ENCODE measurements at places on chromosomes 11 and 22. TPM values are rescaled to one million over a fixed set of nuclear protein-coding genes. Genes with fewer than 3 reads are reported as not detected.

DNA sequence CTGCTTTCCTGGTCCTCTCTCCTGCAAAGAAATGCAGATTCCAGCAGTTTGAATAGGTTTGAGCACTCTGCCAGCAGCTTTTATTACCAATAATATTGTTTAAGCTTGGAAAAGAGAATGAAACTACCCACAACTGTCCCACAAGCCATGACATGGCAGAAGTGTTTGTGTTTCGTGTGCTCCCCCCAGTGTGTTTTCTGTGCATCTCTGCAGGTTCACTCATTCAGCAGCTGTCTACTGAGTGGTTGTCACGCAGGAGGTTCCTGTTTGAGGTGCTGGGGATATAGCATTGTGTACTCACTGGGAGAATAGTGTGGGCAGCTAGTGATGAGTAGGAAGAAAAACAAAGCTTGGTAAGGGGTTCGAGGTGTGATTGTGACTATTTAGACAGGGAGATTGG, 55.3 kb upstream of the SUSD2 start:
- no peak for DNase-seq

The CNTF gene
- not detected for total RNA-seq

The MB gene
- not detected for total RNA-seq

DNA sequence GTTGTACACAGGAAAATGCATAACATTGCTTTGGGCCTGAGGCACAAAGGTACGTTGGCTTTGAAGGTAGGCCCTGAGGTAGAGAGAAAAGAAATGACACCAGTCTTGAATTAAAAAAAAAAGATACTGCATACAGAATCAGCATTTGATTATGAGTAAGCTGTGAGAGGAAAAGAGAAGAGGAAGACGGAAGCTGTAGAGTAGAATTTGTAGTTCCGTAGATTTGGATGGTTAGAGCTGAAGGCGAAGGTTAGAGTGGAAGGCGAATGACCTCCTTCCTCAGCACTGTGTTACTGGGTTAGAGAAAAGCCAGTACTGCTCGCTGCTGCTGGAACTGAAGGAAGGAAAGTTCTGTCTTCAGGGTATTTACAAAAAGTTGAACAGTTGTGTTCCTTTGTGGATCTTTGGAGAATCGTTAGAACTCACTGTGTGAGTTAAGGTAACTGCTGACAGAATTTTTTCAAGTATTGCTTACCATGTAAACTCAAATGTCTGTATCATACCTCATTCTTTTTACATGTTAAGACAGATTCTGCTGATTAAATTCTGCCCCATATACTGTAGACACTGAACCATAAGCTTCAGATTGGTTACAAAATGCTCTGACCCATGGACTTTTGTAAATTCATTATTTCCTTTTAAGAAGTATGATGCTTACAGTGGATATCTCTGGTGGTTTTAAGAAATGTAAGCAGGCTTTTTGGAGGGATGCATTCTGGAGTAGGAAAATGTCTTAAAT, 50.2 kb downstream of the MCAM start:
- DNase-seq: no peak

The VSIG2 gene
- 419 TPM for total RNA-seq

DNA sequence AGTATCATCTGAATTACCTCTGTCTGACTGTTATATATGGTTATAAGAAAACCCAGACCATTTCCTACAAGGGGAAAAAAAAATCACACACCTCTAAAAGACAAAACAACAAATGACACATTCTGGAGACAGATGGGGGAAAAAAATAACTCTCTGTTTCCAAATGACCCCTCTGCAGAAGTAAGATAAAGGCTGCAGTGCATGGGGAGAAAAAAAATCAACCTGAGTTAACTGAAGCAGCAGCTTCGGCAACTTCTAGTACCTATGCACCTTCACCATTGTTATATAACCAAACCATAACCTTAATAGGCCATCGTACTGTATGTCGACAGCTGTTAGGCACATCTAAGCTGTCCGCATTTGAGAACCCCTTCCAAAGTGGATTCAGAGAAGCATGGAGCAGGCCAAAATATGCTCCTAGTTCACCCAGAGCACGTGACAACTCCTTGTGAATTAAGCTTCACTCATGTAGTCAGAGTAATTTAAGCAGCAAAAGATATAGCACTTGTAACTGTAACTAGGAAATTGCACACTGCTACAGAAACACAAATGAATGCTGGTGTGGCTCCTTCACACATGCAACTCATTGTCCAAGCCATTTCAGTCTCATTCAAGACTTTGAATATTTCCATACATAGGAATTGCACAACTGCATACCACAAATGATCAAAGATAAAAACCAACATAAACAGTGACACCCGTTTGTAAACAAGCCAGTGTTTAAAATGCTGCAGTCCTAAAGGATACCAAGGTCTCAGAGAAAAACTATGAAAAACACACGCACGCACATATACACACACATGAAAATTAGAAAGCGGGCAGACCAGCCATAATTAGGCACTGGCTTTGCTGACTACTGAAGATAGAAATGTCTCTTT, 2.7 kb downstream of the SIK3 start:
- peak; percentile 43 for DNase-seq

- peak; percentile 5 for DNase-seq
Measured at GRCh38 chr22:44663256-44663999, 38.6 kb upstream of the PRR5 start.

DNA sequence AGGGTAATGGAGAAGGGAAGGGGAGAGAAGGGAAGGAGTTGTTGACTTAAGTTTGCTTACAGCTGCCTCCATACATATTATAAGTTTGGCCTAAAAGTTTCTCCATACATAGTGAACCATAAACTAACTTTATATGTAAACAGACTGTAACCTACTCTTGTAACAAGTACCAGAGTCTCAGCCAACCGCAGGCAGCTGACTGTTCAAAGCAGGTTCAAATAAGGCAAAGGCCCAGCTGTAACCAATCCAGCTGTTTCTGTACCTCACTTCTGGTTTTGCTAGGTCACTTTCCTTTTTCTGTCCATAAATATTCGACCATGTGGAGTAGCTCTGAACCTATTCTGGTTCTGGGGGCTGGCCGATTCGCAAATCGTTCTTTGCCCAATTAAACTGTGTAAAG, 591.2 kb downstream of the INSC start:
- DNase-seq: no peak

- no peak for DNase-seq
Measured at GRCh38 chr11:33656768-33657167, 43.9 kb downstream of the C11orf91 start.

The OR51B5 gene
- 0.92 TPM for total RNA-seq

The NCF4 gene
- 32.1 TPM for total RNA-seq

The GPR83 gene
- under 0.01 TPM for total RNA-seq

The CARD10 gene
- 7.1 TPM for total RNA-seq

DNA sequence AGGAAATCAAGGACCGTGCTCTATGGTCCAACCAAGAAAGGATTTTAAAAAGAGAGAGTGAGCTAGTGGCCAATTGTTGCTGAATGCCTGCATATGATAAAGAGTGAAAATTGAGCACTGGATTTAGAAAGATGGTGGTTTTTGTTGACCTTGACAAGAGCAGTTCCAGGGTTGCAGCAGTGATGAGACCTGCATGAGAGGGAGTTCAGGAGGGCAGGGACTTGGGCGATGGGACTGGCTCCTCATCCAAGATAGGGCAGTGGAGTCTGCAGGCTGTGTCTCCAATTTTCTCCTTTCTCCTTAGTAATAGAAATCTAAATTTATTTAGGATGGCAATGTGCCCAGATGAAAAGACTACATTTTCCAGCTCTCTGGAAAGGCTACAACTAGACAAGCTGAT, 94.0 kb upstream of the B3GAT1 start:
- DNase-seq: no peak

- peak; percentile 89 for DNase-seq
Measured at GRCh38 chr11:19557720-19558140, 154.9 kb upstream of the NAV2 start.

DNA sequence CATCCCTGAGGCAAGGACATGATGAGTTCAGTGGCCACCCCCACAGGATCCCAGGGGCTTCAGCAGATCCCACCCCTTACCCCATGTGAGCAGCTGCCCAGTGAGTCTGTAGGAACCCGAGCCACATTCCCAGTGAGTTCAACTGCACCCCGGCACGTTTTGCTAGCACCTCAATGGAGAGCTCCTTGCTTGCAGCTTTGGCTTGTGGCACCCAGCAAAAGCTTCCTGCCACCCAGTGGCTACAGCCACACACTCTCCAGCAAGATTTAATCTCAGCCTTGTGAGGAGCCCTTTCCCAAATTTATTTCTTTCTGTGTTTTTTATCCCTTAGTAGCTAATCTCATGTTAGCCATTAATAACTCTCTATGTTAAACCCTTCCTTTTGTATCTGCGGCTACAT, 4.0 kb downstream of the SAA1 start:
- no peak for DNase-seq

GRCh38 chr22:45828841-45829240, 148.1 kb downstream of the WNT7B start:
- DNase-seq: no peak

DNA sequence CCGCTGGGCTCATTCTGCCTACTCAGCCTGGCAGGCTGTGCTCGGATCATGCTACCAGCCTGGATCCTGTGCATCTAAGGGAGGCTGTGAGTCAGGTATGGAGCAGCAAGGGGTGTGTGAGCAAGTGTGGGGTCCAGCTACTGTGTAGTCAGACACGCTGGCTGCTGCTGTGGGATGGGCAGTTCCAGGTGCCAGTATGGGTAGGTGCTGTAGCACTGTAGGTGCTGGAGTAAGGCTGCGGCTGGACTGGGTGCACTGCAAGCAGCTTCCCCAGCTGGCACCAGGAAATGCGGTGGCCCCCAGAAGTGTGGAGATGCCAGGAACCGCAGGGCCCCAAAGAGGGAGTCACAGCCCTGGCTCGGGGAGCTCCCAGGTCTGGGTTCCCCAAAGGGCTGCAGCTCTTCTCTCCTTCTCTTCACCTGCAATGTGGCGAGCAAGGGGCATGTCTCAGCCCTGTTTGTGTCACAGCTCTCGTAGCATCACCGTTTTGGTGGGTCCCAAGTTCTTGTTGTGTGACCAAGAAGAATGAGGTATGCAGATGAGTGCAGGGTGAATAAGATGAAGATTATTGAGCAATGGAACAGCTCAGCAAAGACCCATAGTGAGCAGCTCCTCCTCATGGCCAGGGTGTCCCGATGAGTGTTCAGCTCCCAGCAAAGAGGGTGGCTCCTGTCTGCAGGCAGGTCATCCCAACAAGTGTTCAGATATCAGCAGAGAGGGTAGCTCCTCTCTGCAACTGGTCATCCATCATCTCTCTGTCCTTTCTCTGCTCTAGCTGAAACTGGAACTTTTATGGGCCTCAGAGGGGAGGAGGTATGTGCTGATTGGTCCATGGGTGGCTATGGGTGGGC, 462.9 kb downstream of the TBC1D22A start:
- no peak for DNase-seq

The NRXN2 gene
- not detected for total RNA-seq

GRCh38 chr11:13440100-13440855, 22.7 kb downstream of the BTBD10 start:
- DNase-seq: no peak

The LUZP2 gene
- 6.8 TPM for total RNA-seq

- no peak for DNase-seq
Measured at GRCh38 chr11:120144501-120144900, 6.6 kb upstream of the TRIM29 start.

The MAML2 gene
- total RNA-seq: 7.8 TPM

- DNase-seq: peak; percentile 78
Measured at GRCh38 chr11:130442737-130443136, 5.7 kb upstream of the ADAMTS15 start.

DNA sequence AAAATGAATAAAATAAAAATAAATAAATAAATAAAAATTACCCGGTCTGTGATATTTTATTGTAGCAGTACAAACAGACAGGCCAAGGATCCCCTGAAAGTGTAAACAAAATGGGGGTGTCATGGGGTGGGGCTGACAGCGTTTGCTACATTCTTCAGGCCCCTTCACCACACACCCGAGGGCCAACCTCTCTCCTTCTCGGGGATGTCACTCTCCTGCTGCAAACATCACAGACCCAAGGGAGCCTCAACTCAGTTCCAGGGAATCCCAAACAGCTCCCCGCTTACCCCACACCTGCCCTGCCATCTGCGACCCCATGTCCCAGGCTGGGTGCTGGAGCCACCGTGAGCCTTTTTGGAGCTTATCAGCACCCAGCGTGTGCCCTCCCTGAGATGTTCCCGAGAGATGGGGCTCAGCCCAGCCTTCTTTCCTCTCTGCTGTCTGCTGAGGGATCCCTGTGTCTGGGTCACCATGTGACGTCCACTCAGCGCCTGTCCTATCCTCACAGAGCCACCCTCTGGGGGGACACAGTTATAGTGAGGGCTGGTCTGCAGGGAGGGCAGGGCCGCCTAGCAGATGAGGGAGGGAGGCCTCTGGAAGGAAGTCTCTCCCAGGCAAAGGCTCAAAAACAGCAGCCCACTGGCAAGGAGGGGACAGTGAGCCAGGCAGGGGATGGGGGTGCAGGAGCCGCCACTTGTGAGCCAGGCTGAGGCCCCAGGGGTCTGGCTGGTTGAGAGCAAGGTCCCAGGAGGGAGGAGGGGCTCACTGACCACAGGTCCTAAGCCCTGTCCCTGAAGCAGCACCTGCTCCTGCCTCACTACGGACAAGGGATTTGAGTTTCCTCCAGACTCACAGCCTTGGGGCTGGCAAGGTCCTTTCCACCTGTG, 1041.6 kb downstream of the BRD1 start:
- no peak for DNase-seq

DNA sequence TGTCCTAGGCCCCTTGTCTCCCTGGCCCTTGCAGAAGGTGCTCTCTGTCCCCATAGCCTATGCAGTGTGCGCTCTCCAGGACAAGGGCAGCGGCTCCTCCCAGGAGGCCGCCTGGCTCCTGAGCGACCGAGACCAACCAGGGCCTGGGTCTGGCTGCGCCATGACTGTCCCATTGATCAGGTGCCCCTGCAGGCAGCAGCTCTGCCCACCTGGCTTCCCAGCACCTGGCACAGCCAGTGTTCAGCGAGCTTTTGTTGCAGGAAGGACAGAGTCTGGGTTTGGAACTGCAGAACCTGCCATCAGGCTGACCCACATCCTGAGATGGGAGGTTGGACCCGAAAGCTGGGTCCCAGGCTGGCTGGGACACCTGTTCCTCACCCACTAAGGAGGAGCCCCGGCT, 1001.1 kb downstream of the BRD1 start:
- DNase-seq: no peak

DNA sequence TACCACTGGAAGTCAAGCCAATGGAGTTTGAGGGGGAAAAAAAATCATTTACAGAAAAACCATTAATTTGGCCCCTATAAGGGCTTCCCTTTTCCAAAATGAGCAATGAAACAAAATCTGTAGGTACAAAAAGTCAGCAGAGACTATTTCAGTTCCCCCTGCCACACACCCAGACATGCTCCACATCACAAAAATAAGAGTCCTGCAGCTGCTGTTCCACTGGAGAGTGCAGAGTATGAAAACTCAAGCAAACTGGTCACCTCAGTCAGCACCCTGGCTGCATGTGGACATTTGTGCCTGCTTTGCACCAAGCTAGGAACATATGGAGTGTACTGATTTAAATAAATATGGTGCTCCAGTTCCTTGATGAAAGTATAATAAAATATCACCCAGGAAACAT, 15.1 kb downstream of the POU2AF1 start:
- no peak for DNase-seq

- peak; percentile 27 for DNase-seq
Measured at GRCh38 chr11:72227316-72228228, 3.0 kb downstream of the INPPL1 start.

Data from stomach (tissue), 19 donors.